Activated CD4-positive, alpha-beta T cell treated with anti-CD3 and anti-CD28 coated beads, Interleukin-2, amount 10 ng/mL, durations not matched to agents 7 days and 5 days (primary cell): ENCODE measurements at places on chromosomes 12 and 14. TPM values are rescaled to one million over a fixed set of nuclear protein-coding genes. Genes with fewer than 3 reads are reported as not detected.

The TC2N gene
- 196 TPM for total RNA-seq

The CKB gene
- 0.52 TPM for total RNA-seq

The CLEC4C gene
- not detected for total RNA-seq

The MUCL1 gene
- not detected for total RNA-seq

The PRR4 gene
- total RNA-seq = 2.5 TPM

The SMIM41 gene
- not detected for total RNA-seq

The FAM234B gene
- total RNA-seq = 4.4 TPM

The GDF3 gene
- not detected for total RNA-seq

The RD3L gene
- not detected for total RNA-seq

The GUCY2C gene
- total RNA-seq = not detected

The BHLHE41 gene
- total RNA-seq = not detected

The CIPC gene
- 15.1 TPM for total RNA-seq

The DPPA3 gene
- total RNA-seq = not detected

The CCDC59 gene
- 53.4 TPM for total RNA-seq

The APOF gene
- not detected for total RNA-seq

The OR4E2 gene
- not detected for total RNA-seq

The KRT74 gene
- 0.15 TPM for total RNA-seq

The NAA30 gene
- total RNA-seq = 16.3 TPM

The PTPRO gene
- total RNA-seq = 7.7 TPM
